ENCODE measurements at places on chromosomes 6 and 20.

- DNase-seq = no peak
Measured at GRCh38 chr6:111494951-111495635, 12.1 kb upstream of the REV3L start.

- no peak for DNase-seq
Measured at GRCh38 chr20:63750807-63751470, 11.4 kb downstream of the SLC2A4RG start.

DNA sequence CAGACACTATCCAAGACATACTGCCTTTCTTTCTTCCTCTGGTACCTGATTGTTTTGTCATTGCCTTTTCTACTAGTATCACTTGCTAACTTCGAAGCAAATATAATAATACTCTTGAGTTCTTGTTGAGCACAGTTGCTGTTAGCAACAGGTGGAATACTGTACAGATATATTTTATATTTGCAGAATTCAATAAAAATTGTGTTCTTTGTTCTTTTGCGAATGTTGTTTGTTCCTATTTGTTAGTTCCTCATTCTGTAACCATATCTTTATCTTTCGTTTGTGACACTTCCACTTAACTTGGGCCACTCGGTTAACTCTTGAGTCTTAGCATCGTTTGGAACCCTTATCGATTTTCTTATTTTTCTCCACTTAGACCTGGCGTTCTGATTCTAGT lies 868 bp downstream of the CYB5R4 start:
- DNase-seq = no peak

DNA sequence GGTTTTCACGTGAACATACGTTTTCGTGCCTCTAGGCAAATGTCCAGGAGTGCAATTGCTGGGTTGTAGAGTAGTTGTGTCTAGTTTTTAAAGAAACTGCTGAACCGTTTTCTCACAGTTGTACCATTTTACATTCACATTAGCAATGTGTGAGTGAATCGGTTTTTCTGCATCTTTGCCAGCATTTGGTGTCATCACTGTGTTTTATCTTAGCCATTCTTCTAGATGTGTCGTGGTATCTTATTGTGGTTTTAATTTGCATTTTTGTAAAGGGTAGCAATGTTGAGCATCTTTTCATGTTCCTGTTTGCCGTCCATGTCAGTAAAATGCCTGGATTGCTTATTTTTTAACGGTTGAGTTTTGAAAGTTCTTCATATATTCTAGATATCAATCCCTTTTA lies 10.2 kb downstream of the DOK5 start:
- no peak for DNase-seq

- DNase-seq = no peak
Measured at GRCh38 chr20:58753267-58753921, 60.8 kb downstream of the NPEPL1 start.

- DNase-seq = no peak
Measured at GRCh38 chr6:143123081-143123480, 62.4 kb downstream of the AIG1 start.

DNA sequence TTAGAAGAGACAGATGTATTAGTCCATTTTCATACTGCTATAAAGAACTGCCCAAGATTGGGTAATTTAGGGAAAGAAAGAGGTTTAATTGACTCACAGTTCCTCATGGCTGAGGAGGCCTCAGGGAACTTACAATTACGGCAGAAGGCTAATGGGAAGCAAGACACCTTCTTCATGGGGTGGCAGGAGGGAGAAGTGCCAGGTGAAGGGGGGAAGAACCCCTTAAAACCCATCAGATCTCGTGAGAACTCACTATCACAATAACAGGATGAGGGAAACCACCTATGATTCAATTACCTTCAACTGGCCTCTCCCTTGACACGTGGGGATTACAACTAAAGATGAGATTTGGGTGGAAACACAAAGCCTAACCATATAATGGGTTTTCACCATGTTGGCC lies 28.9 kb upstream of the PNRC1 start:
- no peak for DNase-seq

DNA sequence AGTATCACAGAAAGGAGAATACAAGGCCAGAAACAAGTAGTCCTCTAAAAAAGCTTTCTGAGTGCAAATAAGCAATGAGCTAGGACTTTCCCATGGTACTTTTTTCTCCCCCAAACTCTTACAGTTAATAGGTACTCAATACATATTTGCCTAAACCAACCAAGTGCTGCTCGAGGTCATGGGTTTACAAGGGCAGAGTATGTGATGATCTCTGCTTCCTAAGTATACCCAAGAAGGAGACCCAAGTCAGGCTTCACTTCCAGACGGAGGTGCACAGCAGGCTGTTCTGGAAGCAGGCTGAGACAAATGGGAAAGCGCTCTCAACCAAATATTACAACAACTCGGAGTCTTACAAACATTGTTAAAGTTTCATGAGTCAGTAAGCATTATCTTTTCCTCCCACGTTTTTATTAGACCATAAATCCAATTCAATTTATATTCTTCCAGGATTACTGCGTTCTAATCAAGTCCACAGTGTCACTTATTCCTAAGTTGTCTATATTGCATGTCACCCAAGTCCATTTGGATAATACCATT lies 8.1 kb downstream of the FYN start:
- DNase-seq = no peak

- no peak for DNase-seq
Measured at GRCh38 chr6:474453-475185, 83.1 kb downstream of the IRF4 start.

- DNase-seq = no peak
Measured at GRCh38 chr6:143973097-143973966, 34.7 kb downstream of the PLAGL1 start.

GRCh38 chr6:163775313-163775712 lies 360.8 kb downstream of the QKI start:
- DNase-seq = no peak

GRCh38 chr6:159790956-159791598 lies 810 bp downstream of the MRPL18 start:
- no peak for DNase-seq

- no peak for DNase-seq
Measured at GRCh38 chr20:62776692-62777527, 19.4 kb upstream of the MRGBP start.

DNA sequence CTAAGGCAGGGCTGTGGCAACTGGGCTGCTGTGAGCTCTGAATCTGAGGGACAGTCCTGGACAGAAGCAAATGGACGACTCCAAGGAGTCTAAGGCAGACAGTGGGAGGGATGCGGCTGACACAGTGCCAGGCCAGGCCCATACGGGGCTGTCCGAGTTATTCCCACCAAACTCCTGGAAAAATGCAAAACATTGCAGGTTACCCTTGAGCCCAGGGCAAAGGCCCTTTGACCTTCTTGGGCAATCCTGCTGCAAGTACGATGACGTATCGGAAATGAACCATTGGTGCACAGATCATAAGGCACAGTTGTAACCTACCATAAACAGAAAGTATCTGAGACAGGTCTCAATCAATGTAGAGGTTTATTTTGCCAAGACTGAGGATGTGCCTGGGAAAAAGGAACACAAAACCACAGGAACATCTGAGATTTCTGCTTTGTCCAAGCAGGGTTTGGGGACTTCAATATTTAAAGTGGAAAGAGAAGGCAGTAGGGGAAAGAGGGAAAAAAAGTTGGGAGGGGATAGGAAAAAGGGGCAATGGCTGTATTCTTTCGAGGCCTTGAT lies 118.9 kb downstream of the DACT2 start:
- DNase-seq = no peak

DNA sequence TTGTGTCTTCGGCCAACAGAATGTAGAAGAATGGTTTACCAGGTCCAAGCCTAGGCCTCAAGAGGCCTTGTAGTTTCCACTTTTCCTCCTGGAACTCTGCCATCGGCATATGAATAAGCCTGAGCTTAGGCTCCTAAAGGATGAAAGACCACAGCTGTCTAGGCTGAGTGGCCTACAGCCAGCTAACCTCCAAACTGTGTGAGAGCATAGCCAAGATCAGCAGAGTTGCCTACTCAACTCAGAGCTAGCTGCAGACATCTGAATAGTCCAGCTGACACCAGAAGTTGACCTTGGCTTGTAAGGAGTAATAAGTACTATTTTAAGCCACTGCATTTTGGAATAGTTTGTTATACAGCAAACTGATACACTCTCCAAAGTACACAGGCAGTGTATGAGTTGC lies 52.6 kb upstream of the SMIM29 start:
- no peak for DNase-seq

- DNase-seq = no peak
Measured at GRCh38 chr6:145621776-145622175, 113.5 kb downstream of the EPM2A start.

- peak; percentile 74 for DNase-seq
Measured at GRCh38 chr20:10761786-10762185, 88.0 kb upstream of the JAG1 start.

DNA sequence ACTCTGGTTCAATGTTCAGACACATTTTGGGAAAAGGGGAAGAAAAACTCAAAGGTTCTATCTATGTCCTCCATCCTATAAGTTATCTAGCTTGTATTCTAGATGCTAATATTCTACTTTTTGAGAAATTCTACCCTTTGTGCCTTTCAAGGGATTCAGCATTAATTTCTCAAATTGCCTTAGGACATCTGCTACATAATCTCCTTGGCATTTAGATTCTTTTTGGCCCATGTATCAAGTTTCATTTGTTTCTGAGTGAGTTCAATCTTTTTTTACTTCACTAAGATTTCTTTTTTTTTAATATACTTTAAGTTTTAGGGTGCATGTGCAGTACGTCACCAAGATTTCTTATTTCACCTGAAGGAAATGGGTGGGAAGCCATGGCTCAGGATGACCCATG lies 232.7 kb upstream of the TENT5A start:
- DNase-seq = no peak

DNA sequence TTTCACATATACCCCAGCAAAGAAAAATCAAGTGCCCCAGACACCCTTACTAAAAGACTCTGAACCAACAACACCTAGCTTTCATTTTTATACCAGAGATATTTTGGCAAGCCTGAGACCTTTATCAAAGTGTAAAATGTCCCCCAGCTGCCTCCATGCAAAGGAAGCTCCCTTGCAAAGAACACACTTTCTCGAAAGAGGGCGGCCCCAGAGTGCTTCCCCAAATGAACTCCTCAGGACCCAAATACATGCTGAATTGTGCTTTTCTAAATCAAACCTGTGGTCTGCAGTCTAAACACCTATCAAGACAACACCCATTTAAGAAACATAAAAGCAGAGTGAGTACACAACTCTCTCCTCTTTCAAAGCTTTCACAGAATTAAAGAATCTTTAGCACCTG lies 490 bp downstream of the IPCEF1 start:
- no peak for DNase-seq

GRCh38 chr20:44728801-44729443 lies 13.8 kb downstream of the CCN5 start:
- DNase-seq = peak; percentile 41

- DNase-seq = peak; percentile 80
Measured at GRCh38 chr20:29427201-29428060, 1830.0 kb upstream of the DEFB115 start.

GRCh38 chr6:113141901-113142300 lies 715.2 kb upstream of the MARCKS start:
- DNase-seq = no peak

GRCh38 chr6:52126231-52126630 lies 38.8 kb upstream of the PKHD1 start:
- no peak for DNase-seq

DNA sequence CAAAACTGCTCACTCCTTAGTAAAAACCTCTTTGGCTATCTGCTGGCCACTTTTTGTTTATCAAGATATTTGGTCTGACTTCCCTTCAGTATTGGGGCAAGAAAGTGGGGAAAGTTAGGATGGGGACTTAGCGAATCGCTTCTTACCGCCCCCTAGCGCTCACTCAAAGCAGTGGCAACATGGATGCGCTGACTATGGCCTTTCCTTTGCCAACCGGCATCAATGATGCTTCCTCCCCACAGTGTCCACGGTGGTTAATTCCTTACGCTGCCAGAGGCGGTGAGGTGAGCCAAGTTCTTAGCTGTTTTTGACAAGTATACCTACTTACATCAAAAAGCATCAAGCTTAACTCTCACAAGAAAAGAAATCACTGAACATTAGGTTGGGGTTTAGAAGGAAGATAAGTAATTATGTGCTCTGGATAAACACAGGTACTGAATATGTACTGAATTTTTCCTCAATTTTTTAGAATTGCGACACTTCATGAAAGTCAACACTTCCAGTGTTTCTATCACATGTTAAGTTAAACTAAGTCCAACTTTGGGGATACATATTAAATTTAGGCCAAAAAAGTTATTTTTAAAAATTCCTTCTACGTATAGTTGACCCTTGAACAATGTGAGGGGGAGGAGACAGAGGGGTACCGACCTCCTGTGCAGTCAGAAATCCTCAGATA lies 86.7 kb downstream of the GMDS start:
- DNase-seq = no peak

GRCh38 chr6:162187168-162187935 lies 540.2 kb downstream of the PRKN start:
- no peak for DNase-seq

DNA sequence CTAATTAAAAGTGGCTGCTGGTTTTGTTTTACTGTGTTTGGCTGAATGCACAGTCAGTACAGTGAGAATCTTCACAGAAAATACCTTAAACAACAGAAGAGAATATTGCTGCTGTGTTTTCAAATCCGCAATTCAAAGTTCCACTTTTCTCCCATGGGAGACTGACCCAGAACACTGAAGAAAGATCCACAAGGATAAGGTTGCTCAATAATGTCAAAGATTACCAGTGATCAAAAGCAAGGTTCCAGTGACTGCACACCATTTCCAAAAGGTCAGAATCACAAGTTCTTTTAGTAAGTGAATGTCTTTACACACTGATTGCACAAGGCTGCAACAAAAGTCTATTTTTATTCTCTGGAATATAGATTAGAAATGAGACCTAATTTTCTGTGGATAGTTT lies 82.3 kb downstream of the EPHA7 start:
- no peak for DNase-seq

DNA sequence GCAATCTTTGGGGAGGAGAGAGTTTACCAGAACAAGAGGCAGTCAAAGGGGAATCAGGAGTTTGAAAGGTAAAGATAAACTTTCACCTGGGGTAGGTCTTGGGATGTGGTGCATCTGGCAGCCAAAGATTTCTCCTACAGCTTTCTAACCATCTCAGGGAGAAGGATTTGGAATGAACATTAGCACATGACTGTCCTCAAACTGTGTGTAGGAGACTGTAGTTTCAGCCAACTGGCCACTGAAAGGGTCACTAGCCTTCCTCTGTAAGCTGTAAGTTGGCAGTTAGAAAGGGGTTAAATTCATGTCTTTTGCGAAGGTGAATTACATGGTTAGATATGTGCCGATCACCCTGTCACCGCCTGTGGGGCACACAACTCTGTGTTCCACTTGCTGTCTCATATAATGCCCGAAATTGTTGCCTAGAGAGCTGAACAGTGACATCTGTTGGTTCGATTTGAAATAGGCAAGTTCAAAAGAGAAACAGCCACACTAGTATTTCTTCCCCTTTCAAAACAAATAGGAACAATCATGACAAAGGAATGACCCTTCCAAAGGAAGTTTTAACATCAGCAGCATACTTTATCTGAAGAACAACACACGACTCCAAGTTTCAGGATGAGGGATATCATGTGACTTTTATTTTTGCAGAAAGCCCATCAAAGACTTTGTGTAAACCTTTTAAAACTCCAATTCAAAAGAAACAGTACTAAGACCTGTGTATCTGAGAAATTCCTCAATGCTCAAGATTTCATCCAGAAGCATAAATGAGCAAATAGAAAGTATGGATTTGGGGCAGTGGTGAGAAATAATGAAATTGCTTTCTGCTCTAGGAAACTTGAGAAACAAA lies 1.1 kb upstream of the OPN5 start:
- DNase-seq = peak; percentile 40

All from SHP77 (cell line).